CD4-positive, alpha-beta T cell treated with Interleukin-17A for 1 hour (primary cell): ENCODE measurements at places on chromosomes 16 and 17.
A peak's percentile ranks its signal among the peaks of the same experiment; 100 is the strongest.

DNA sequence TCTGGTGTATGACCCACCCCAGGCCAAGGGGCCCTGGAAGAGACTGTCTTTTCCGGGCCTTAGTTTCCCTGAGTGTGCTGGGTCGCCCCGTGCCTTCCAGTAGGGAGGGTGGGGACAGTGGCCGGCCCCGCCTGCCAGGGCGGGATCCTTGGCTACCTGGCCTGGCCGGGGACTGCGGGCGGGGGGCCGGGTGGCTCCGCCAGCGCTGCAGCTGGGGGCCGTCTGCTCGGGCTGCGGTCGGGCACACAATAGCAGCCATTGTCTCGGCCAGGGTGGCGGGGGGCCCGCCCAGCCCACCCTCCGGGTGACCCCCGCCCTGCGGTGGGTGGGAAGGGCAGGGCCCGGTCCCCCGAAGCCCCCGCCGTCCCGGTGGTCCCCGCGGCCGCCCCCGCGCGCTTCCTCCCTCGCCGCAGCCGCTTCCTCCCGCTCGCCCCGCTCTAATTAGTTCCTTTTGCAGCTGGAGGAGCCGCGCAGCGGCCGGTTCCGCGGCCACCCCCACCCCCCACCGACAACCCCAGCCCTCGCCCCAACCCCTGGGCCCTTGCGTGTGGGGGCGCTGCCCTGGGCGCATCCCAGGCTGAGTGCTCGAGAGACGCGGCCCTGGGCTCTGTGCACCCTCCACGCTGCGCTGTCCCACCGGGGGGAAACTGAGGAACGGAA is 11.6 kb downstream of the GLIS2 start:
- DNase-seq = no peak

DNA sequence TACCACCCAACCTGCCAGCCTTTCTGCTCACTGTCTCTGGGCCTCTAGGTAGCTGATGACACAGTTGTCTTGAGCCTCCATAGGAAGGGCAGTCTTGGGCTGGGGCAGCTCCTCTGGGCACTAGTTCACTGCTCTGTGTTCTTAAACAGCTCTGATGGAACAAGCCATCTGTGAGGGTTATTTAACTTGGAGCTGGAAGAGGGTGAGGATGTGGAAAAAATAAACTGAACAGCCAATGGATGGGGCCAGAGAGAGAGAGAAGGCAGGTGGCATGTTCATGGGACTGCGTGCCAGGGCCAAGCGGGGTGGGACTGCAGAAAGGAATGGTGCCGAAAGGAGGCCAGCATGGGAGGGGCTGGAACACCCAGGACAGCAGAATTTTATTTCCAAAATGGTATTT is 52.6 kb downstream of the HIC1 start:
- DNase-seq = no peak

GRCh38 chr17:28570716-28571360 is 486 bp downstream of the PIGS start:
- peak; percentile 58 for DNase-seq

- DNase-seq = no peak
Measured at GRCh38 chr16:59886021-59886420, 1151.9 kb upstream of the GOT2 start.

DNA sequence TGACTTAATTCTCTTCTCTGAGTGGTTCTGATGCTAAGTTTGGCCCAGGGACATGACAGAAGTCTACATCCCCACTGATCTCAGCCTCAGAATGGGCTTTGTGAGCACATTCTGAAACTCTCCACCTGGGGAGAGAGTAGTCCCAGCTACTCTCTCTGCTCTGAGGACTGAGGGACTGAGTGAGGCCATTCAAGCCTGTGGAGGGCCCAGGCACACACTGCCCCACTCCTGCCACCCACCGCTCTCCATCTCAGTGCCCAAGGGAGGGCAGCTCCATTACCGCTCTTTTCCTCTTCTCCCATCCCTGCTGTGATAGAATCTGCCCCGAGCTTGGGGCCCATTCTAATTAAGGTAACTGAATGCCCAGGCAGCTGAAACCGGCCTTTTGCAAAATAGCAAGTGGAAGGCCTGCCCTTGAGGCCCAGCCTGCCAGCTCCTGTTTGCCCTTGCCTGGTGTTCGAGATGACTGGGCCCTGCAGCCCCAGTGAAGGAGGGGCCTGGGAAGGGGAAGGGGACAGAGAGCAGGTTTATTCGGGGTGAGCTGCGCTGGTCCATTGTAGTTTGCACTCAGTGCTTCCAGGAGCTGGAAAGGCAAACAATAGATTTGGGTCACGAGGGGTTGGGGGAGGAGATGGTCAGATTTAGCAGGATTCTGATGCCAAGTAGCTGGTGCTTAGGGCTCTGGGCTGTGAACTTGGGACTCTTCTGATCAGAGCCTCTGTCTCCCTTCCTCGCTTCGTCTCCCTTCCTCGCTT is 76.2 kb downstream of the RAB11FIP4 start:
- no peak for DNase-seq

DNA sequence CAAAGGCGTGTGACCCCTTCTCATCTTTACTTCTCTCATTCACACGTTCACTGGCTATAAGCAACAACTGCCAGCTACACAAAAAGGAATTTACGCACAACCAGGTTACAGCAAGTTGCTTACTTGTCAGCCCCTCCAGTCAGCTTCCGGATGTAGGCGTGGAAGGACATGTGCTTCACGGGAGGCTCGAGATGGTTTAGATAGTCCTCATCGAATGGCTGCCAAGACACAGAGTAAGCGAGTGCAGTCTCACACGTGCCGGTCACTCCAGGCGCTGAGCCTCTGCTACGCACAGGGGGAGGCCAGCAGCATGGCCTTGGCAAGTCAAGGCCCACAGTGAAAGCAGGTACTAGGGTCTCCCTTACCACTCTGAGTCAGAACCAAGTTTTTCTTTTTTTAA is 28.3 kb downstream of the NPLOC4 start:
- DNase-seq = no peak

DNA sequence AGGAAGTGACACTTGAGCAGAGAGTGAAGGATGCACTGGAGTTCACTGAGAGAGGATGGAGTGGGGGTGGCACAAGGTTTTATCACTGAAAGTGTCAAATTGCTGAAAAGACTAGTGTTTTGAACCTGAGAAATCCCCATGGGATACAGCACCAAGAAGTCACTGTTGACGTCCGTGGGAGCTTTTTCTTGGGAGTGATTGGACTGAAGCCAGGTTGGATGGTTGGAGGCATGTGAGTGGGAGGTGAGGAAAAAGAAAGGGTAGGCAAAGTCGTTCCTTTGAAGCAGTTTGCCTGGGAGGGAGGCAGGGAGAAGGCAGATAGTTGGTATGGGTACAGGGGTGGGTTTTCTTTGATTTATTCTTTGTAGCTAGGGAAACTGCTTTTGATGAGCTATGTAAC is 39.9 kb upstream of the SDK2 start:
- DNase-seq = no peak
